ENCODE measurements at places on chromosomes 3 and 15.

GRCh38 chr15:96619174-96619573 is 288.7 kb downstream of the NR2F2 start:
- DNase-seq: no peak

GRCh38 chr3:128466840-128467541 is at the start of gene DNAJB8:
TSS of gene DNAJB8 (minus strand) at chr3:128466890. CDS start at chr3:128463245, 3,645 bp downstream.
- DNase-seq: no peak

- no peak for DNase-seq
These were observed 1.5 kb upstream of the CD276 start for GRCh38 chr15:73682600-73683090.

- no peak for DNase-seq
These were observed 26.1 kb downstream of the GRK7 start for GRCh38 chr3:141789281-141789680.

DNA sequence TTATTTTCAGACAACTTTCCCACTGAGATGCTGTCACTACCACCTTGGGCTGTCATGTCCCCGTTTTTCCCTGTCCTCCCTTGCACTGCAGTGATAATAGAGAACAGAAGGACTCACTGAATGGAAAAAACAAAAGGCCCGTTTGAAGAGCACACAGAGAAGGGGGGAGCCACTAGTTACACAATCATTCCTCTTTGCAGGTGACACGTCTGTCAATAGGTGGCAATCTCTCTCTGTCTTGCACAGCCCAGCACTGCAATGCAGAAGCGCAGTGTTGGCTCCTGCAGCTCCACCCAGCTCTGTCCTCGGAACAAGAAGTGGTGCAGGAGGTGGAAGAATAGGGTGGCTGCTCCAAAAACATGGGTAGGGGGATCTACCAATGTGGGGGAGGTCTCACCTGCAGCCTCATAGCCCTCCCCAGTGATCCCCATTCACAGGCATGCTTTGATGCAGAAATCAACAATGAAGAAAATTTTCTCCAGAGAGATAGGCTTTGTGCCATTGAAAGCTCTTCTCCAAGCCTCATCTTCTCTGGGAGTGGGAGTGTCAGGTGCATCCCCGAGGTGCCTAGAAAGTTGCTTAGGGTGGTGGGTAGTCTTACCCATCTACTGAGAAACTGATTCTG is 31.8 kb downstream of the FSTL1 start:
- DNase-seq: peak; percentile 56

DNA sequence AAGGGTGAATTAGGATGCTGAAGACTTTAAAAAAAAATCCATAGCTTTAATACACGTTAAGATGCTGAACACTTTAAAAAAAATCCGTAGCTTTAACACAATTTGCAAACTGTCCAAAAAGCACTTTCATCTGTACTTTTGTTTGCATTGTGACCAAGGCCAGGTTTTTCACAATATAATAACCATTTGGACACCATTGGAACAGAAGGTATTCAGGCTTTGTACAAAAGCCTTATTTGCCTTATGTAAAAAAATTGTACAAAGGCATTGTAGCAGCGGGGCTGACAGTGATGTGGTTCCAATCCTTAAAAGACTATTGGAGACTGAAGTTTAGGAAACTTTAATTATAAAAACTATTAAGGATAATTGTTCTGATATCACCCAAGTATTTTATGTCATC is 15.2 kb upstream of the ICE2 start:
- no peak for DNase-seq

DNA sequence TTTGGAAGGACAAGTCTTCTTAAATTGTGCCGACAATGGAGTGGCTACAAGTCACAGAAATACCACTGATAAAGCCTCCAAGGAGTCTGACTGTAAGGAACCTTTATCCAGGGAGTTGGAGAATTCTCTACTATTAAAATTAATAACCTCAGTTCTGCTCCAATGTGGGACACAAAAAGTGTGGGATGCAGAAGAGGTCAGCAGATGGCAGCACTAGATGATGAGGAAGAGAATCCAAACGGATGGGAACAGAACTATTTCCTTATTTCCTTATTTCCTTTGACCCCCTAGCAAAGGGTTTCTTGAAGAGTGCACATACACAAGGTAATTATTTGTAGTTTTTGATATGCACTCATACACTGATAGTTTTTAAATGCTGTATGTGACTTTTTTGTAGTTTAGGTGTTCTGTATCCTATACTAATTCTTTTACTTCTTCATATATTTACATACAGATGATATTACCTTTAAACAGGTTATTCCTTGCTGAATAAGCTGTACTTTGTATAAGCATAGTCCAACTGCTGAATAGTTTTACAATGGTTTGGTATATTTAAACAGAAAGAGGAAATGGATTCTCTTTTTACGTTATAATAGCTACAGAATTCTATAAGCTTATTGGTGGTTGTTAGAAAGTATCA is 25.6 kb upstream of the NLGN1 start:
- DNase-seq: peak; percentile 65

DNA sequence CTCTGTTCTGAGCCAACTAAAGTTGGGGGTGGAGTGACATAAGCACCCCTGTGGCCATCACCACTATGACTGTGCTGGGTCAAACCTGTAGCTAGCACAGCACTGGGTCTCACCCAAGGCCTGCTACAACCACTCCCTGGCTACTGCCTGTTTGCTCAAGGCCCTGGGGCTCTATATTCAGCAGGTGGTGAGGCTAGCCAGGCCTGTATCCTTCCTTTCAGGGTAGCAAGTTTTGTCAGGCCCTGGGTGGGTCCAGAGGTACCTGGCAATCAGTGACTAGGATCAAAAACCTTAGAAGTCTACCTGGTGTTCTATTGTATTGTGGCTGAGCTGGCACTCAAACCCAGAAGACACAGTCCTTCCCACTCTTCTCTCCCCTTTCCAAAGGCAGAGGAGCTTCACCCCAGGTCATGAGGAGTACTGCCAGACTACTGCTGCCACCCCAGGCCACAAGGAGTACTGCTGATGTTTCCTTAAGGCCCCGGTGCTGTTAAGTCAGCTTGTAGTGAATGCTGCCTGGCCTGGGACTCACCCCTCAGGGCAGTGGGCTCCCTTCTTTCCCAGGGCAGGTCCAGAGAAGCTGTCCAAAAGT is 170.8 kb downstream of the IGSF11 start:
- no peak for DNase-seq

DNA sequence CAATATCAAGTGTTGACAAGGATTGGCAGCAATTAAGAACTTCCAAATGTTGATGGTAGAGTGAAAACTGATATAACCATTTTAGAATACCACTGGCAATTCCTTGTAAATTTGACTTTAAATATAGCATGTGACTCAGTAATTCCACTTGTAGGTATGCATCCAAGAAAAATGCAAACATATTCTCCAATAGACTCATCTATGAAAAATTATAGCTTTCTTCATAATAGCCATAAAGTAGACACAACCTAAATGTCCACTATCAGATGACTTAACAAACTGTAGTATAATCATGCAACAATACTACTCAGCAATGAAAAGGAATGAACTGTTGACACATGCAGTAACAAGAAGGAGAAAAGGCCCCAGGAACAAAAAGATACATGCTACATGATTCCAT is 988.1 kb downstream of the FHIT start:
- no peak for DNase-seq

GRCh38 chr15:41944313-41944940 is 27.9 kb downstream of the EHD4 start:
- peak; percentile 96 for DNase-seq

DNA sequence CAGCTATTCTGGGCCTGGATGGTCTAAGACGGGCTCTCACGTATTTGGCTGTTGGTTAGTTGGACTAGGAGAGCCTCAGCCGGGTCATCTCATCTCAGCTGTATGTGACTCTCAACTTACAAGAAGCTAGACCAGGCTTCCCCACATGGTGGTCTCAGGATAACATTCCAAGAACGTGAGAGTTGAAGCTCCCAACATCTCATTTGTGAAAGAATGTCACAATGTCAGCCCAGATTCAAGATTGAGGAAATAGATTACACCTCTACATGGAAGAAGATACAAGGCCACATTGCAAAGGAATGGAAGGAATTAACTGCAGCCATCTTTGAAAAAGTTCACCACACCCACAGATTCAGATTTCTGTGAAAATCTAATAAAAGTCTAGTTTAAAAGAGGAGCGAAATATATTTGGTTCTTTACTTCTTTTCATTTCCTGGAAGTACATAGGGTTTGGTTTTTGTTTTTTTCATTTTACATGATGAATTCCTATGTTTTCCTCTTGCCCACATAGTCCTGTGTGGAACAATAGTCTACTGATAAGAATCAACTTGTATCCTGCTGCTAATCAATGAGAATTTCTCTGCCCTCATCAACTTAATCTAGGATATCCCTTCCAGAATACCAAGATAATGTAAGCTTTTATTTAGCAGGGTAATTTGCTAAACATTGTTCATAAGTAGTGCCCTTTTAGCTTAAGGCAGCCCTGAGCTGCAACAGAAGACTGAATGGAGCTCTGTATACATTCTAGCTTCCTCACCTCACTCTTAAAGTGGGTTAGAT is 116.5 kb downstream of the CMSS1 start:
- DNase-seq: no peak

- no peak for DNase-seq
These were observed 5.1 kb upstream of the MUC20 start for GRCh38 chr3:195715583-195716266.

- DNase-seq: no peak
These were observed 206.5 kb downstream of the MFSD1 start for GRCh38 chr3:159008401-159008800.

DNA sequence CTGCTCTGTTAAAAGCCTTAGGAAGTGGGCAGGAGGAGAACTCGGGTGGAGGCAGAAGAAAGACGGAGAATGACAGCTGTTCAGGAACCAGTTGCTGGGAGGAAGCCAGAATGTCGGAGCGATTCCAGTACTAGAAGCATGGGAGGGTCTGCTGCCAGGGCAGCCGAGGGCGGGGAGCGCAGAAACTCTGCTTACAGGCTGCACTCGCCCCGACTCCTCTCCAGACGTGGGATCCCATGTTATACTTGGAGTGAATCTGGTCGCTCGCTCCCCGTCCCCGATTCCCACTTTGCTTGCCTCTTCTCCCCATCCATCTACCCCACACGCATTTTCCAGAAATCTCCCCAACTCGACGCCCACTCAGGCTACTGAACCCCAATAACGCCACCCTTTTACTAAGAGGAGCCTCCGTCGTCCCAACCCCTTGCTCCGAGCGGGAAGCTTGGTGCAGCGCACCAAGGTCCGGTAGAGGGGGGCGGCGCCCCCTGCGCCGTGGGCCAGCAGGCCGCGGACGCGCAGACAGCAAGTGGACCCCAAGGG is 665 bp downstream of the GATM start:
- DNase-seq: no peak

DNA sequence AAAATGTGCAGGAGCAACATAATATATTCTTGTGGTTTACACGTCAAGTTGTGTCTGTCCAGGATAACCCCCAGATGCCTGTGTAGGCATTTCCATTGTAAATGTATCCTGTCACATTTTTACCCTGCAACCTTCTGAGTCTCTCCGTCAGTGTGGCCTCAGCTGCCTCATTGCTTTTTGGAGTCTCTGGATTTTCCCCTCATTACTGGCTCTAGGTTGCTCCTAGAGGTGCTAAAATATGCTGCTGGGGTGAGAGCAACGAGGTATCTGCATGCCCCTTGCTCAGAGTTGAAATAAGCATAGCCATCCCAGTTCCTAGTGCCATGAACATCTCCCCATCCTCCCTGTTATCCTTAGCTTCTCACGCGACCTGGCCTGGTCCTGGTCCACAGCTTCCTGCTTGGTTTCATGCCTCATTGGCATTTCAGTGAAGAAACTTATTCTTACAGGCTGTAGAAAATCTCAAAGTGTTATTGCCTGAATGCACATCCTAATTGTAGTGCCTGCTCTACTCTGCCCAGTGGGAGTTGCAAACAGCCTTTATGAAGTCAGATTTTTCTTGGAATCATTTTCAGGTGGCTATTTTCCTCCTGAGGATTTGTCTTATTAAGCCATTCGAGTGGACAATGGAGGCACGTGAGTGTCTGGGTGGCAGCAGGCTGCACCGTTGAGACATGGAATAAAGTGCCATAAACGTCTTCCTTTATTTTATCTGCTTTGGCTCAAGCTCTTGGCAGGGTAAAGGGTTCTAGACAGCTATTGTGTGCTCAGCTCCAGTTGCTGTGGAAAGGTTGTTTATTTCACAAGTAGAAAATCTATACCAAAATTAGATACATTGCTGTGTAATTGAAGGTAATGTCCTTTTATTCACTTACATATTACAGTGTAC is 33.2 kb downstream of the OXNAD1 start:
- DNase-seq: no peak

- no peak for DNase-seq
These were observed 225.8 kb upstream of the SLCO3A1 start for GRCh38 chr15:91627473-91628278.

- DNase-seq: no peak
These were observed 62.5 kb upstream of the EPHB3 start for GRCh38 chr3:184498986-184499606.

DNA sequence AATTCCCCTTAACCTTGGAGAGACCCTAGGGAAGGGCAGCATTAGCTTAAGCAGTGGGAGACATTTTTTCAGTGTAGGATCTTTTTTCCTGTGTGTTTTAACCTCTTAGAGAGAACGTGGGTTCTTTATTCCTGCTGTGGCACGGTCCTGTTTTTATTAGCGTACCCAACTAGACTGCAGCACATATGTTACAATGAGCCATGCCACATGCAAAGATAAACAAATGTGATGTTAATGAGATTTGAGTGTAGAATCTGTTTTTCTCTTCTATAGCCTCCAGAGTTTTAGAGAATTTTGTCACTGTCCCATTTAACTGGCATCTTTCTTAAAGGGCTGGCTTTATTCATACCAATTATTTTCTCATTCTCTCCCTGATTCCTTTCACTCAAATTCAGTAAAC is 347.5 kb downstream of the CNTN4 start:
- no peak for DNase-seq

- peak; percentile 77 for DNase-seq
These were observed 18.7 kb downstream of the AP3S2 start for GRCh38 chr15:89874926-89875564.

DNA sequence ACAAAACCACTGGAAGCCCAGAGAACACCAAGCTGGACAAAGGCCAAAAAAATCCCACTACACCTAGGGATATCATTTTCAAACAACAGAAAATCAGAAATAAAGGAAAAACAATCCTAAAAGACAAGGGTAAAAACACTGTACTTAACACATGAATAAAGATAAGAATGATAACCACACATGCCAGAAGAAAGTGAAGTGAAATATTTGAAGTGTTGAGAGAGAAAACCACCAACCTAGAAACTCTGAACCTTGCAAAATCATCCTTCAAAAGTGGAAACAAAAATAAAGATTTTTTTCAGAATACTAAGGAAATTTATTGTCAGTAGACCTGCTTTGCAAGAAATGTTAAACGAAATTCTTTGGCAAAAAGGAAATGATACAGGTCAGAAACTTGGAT is 45.1 kb downstream of the KPNA1 start:
- no peak for DNase-seq

- DNase-seq: no peak
These were observed 49.9 kb downstream of the KLF13 start for GRCh38 chr15:31376511-31376910.

All from EH (cell line).